ENCODE measurements at places on chromosomes 11 and 22.

DNA sequence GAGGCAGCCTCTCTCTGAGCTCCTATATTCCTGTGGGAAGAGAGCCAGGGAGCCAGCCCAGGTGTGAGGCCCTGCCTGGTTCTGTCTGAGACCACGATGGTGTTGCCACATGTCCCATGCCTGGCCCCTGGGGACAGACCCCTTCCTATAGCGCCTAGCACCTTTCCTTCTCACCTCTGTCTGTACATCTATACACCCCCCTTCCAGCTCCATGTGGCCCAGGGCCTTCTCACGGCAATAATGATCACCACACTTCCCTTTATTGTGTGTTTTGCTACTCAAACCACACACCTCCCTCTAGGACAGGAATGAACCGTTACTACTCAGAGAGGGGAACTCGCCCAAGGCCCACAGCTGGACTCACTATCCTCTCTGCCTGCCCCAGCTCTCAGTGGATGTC is 12.8 kb downstream of the CD82 start:
- no peak for DNase-seq

GRCh38 chr11:95972060-95972459 is 48.2 kb upstream of the MTMR2 start:
- DNase-seq: no peak

GRCh38 chr11:2459016-2459725 is 14.4 kb downstream of the KCNQ1 start:
- peak; percentile 31 for DNase-seq

- no peak for DNase-seq
Measured at GRCh38 chr11:111414936-111415335, 35.9 kb upstream of the POU2AF1 start.

GRCh38 chr22:37220543-37220981 is 8.3 kb upstream of the SSTR3 start:
- no peak for DNase-seq

- peak; percentile 45 for DNase-seq
Measured at GRCh38 chr11:88709567-88709966, 356.2 kb downstream of the GRM5 start.

GRCh38 chr22:27416511-27417420 is 384.8 kb downstream of the MN1 start:
- no peak for DNase-seq

DNA sequence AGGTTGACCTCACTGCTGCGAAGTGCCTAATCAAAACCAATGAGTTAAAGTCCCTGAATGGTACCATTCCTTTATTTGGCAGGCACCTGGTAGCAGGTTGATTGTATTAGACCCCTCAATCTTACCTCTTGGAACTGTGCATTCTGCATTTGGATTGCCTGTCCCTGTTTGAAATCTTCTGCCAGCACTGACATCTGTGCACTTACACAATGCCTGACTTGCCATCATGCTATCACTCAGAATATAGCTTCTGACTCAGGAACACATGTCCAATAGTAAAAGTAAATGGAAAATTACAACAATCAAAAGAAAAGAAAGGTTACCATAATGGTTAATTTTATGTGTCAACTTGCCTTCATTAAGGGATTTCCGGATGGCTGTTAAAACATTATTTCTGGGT is 366.0 kb upstream of the PDGFD start:
- DNase-seq: no peak

GRCh38 chr11:92505689-92506088 is 281.1 kb downstream of the FAT3 start:
- DNase-seq: no peak
